ENCODE measurements at places on chromosomes 5 and 9.

DNA sequence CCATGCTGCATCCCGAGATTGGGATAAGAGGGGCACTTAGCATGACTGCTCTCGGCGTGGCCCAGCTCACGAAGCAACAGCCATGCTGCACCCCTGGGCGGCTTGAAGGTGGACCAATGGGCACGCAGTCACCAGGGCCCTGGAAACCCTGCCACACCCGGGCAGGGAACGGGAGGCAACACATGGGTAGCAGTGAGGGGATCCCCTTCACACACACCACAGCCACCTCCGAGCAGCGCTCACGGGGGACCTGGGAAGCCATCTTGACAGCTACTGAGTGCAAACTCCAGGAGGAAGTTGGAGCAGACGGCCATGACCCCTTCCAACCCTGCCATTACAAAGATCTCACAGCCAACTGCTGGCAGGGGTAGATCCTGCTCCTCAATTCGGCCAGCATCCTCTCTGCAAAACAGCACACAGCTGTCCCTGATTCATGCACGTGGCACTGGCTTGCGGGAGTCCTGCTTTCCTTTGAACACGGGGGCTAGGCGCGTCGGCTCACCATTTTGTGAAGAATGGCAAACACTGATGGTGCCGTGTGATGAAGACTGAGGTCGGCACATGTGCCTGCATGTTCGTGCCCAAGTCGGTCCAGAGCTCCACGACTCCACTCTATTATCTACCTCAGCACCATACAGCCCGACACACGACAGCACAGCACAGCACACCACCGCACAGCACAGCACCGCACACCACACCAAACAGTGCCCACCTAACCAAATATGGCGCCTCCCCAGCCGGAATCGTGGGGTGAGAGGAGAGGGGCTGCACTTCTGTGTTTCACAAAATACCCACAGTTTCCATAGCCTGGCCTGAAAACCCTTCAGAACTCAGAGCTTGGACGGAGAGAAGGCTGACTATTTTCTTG is 5.0 kb downstream of the UBAC1 start:
- DNase-seq: no peak

GRCh38 chr5:4533457-4534105 is 606.5 kb upstream of the ADAMTS16 start:
- no peak for DNase-seq

DNA sequence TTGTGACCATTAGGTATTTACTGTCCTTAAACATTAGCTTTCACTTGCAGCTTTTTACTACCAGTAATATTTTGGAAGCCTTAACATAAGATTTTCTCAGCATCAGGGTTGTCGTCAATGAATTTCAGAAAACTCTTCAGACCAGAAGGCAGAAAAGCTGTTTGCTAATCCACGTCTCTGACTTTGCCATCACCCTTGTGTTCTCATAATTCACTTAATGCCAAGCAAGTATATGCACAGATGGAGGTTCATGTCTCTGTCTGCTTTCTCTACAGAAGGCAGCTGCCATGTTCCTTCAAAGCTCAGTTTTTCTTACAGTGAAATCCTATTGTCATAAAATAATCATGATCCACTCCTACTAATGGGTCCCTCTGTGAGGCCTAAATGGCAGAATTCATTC is 37.7 kb upstream of the LRRC19 start:
- DNase-seq: no peak

GRCh38 chr9:38186404-38187115 is 117.5 kb upstream of the SHB start:
- DNase-seq: no peak

- DNase-seq: no peak
Observed at GRCh38 chr5:160287378-160288051, 24.8 kb downstream of the CCNJL start.

- DNase-seq: no peak
Observed at GRCh38 chr9:137436761-137437600, 4.2 kb downstream of the ENTPD8 start.

DNA sequence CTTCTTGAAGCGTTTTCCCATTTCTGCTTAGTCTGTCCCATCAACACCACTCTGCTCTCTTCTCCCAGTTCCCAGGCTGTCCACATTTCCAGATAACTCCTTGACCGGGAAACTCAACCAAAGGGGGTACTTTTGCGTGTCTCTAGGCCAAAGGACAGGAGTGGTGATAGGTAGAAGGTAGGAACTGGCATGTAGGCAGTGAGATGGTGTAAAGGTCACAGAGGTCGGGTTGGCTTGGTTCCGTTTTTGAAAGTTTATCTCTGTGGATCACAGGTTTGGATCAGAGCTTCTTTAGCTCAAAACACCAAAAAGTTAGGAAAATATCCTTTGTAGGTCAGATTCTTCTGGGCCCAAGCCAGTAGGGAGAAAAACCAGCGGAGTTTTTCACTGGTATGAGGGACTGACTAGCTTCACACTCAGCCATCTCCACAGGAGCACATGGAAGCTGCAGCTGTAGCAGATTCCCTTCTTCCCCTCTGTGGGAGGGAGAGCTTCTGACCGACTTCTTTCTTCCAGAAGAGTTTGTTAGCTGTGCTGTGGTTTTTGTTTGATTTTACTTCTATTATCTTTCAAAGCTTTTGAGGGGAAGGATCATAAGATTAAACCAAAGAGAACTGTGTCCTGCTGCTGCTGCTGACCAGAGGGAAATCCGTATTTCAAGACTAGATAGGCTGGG is 98.4 kb upstream of the DMRT1 start:
- no peak for DNase-seq

GRCh38 chr9:115888131-115888530 is 265.5 kb upstream of the PAPPA start:
- no peak for DNase-seq

DNA sequence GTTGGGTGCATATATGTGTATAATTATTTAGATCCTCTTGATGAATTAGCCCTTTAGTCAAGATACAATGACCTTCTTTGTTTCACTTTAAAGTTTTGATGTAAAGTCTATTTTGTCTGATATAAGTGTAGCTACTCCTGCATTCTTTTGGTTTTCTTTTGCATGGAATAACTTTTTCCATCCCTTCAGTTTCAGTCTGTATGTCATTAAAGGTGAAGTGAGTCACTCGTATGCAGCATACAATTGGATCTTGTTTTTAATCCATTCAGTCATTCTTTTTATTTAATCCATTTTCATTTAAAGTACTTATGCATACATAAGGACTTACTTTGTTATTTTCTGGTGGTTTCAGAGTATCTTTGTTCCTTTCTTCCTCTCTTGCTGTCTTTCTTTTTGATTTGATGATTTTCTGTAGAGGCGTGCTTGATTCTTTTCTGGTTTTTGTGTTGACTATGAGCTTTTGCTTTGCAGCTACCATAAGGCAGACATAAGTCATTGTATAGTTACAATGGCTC is 36.3 kb upstream of the FAM120A start:
- no peak for DNase-seq

GRCh38 chr5:59393585-59394420 is 499.7 kb downstream of the PDE4D start:
- DNase-seq: no peak

DNA sequence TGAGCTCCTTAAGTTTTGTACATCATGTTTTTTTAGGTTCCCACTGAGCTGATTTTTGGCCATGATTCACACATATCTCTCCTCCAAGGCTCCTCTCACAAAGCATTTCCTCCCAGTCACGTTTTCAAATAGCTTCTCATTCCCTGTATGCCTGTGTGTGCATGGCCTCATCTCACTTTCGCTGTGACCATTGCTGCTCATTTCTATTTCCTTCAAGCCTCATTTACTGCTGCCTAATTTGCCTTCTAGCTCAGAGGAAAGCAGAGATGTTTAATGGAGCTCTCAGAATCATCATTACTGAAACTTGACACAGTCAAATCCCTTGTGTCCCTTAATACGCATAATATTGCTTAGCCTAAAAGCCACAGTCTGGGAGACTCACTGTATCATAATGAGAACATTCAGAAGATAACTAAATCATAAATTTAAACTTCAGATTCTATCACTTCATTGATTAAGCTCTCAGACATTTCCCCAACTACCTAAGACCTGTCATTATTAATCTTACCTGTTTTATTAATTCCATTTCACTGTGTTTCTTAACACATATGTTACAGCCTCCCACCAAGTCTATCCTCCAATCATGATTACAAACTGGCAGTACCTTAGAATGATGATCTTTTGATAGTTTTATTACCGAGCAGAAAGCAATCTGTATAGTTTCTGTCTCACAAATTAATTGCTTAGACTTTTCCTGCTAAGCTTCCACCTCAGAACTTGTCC is 278.3 kb upstream of the PTGER4 start:
- DNase-seq: no peak

DNA sequence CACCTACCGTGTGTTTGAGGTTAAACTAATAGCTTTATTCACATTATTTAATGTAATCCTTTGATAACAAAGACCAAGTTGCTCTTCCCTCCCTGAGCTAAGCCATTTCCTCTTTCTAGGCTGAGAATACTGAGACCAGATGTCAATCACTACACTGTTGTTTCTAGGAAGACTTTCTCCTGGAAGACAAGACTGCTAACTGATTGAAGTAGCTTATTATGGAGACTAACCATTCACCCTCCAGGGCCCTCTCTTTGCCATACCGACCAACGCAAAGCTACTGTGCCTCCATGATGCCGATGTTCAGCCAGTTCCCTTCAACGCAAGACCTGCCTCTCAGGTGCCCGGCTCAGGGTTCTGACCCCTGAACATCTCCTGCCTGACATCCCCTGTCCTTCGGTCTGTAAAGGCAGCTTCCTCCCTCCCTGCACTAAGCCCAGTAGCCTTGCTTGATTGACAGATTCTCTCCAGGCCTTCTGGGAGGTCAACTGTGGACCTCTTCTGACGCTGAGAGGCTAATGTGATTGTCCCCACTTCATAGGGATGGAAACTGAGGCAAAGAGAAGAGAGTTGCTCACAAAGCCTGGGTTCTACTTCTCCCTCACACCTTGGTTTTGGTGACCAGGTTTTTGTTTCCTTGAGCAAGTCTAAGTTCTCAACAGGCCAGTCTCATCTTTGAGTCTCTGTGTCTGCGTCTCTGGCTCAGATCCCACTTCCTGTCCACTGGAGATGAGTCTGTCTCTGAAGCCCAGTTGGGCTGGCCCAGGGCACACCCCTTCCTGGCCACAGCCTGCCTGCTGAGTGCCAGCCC is 259.7 kb upstream of the IRX2 start:
- DNase-seq: no peak

- DNase-seq: no peak
Observed at GRCh38 chr9:72681283-72681630, 159.8 kb downstream of the TMC1 start.

DNA sequence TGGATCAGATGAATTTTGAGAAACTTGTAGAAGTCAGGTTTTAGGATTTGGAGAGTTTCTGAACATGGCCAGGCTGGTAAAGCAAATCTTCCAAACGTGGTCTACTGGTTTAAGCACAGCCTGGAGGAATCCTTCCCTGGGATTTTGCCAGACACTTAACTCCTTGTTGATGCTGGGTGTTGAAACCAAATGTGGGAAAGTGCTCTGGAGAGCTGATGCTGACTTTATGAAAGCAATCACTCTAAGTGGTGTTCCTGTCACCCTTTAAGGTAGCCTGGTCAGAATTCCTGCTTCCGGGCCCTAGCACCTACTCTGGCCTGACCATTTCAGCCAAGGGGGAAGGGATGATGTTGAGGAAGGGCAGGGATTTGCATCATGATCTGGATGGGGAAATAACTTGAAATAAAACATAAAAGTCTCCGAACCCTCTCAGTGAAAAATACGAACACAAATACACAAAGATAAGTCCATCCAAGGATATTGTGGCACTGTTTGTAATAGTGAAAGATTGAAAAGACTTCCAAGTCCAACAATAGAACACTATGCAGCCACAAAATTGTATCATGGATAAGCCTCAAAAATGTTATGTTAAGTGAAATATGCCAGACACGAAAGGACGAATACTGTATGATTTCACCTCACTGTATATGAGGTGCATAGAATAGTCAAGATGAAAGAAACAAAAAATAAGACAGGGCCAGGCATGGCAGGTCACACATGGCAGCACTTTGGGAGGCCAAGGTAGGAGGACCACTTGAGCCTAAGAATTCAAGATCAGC is 57.7 kb downstream of the PDE6A start:
- DNase-seq: no peak

- DNase-seq: no peak
Observed at GRCh38 chr9:111362526-111362925, 32.5 kb upstream of the OR2K2 start.

- DNase-seq: no peak
Observed at GRCh38 chr5:129358069-129358468, 102.0 kb upstream of the ADAMTS19 start.

DNA sequence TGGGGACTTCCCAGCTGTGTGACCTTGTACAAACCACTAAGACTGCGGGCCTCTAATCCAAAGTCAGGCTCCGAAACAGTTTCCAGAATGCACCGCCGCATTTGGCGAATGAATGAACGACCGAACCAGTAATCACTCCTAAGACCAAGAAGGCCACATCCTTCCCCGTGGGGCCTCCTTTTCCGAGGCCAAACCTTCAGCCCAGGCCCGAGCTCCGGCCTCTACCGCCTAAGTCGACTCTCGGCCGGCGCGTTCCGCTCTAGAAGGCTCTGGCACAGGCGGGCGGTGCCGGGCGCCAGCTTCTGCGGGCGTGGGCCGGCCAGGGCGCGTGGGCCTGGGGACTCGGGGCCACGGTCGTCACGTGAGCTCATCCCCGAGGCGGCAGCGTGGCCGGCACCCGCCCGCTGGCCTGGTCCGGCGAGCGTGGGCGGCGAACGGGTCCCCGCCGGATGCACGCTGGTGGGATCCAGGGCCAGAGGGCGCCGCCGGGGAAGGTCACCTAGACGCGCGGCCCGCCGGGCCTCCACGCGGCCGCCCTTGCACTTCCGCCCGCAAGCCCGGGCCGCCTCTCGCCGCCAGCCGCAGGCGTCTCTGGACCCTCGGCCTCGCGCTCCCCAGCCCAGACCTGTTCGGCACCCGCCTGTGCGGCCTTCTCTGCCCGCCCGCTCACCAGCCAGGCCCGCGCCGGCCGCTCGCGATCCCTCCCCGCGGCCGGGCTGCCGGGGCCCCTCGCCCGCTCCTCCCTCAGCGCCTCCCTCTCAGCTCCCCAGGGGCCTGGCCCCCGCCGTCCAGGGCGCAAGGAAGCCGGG is 754 bp downstream of the VDAC1 start:
- DNase-seq: no peak

GRCh38 chr9:117081641-117082317 is 333.1 kb downstream of the ASTN2 start:
- DNase-seq: no peak

DNA sequence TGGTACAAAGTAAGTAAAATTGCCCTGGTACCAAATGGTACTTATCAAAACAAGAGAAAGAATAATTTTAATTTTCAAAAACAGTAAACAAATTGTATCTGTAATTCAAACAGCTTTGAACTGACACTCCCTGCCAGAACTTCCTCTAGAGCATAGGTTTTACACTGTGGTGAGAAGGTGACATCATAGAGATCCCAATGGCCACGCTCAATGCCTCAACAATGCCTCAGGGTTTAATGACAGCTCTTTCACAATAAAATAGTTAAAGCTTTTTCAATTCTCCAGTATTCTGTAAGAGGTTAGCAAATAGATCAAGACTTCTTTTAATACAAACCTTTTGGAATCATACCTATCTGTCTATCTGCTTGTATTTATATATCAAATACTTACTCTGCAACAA is 437.1 kb downstream of the PRR16 start:
- DNase-seq: no peak

GRCh38 chr5:128378632-128379031 is 159.4 kb downstream of the FBN2 start:
- DNase-seq: no peak

Data from esophagus squamous epithelium (tissue), 5 donors.